ENCODE measurements at places on chromosomes 5 and 9.

DNA sequence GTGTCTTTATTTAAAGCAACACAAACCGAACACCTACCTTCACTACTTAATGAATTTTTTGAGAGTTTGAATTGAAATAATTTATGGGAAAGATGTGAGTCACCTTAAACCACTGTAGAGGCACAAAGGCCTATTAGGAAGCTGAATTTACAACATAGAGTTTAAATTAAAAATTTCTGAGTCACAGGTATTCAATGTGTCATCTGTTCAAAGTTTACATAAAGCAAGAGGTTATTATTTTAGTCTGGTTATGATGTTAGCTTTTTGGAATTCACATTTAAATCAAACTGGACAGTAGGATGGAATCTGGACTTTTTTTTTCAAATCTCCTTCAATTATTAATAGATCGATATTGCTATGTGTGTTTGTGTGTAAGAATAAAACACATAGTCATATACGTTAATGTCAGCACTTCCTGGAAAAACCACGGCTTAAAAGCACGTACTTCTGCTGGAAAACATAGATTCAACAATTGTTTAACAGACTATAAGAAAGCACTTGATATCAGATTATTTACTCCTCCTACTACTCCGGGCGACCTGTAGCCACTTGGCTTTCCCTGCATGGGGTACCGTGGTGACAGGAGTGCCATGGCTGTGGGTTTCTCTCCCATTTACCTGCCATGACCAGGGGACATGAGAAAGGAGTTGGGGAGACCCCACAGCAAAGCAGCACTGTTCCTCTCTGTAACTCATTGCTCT is 638.6 kb downstream of the SEMA5A start:
- no peak for DNase-seq

DNA sequence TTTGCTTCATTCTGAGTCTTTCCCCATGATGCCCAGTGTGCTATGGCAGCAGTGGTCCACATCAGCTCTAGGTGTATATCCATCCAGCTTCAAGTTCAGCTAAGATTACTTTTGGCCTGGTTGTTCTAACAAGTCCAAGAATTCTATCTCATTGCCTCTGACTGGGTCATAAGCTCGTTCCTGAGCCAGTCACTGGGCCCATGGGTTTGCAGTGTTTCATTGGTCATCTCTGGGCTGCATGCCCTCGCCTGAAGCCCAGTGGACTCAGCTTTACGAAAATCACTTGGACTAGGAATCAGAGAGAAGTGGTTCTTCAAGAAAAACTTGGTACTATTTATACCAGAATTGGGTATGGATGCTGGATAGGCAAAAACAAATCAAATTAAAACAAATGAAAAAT is 16.1 kb upstream of the ARHGAP26 start:
- DNase-seq: no peak

DNA sequence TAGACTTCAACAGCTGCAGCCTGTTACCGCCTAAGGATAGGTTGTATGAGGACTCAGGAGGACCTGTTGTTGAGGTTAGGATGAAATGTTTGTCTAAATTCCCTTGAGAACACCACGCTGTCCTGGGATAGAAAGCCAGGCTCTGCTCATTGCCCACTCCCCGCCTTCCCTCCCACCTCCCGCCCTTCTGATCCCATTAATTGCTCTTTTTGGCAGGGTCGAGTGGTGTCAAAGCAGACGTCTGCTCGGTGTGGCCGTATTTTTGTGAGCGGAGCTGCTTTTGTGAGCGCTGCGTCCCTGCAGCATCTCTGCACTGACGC is 62.3 kb downstream of the SPATA31C2 start:
- DNase-seq: no peak

DNA sequence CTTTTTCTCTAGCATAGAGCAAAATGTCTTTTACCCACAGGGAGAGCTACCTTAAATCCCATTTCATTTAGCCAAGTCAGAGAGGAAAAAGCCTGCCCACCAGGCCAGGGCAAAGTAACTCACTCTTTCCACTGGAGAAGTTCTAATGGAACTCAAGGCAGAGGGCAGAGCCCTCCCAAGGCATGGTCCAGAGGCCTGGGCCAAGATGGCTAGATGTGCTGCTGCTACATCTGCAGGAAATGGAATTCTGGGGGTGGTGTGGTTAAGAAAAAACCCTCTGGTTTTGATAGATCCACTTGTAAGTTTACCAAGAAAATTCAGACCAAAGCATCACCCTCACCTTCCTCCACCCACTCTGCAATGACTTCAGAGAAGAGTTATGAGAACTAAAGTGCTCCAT is 37.3 kb downstream of the CSF2 start:
- DNase-seq: no peak

DNA sequence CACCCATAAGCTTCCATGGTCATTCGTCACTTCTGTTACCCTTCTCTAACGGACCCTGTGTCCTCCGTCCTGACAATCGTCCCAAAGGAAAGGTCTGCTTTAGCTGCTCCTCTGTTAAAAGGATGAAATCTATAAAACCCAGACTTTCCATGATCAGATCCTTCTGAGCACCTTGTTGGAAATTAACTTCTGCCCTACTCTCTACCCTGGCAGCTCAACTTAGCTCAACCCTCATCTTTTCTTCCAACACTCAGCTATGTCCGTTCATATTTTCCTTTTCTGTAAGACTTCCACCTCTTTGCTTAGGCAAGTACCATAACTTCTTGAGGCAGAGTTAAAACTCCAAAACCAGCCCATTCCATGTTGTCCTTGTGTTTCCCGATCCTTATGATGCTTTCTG is 205.4 kb downstream of the SPATA31A6 start:
- DNase-seq: no peak

DNA sequence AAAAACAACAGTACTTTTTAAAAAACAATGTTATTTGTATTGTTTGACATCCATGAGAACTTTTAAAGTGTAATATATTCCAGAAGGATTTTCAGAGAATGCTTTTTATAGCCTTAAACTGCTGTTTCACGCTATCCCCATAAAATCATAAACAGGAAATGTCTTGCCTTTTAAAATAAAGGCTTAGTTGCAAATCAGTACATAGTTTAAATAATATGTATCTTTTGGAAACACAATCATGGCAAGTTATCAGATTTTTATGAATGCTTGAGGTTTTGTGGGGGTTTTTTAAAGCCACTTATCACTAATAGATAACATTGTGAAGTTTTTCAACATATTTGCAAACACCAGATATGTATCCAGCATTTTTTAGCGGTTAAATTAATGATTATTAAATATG is 37.2 kb upstream of the F2RL2 start:
- DNase-seq: no peak

- no peak for DNase-seq
Observed at GRCh38 chr5:7500256-7500655, 104.3 kb downstream of the ADCY2 start.

DNA sequence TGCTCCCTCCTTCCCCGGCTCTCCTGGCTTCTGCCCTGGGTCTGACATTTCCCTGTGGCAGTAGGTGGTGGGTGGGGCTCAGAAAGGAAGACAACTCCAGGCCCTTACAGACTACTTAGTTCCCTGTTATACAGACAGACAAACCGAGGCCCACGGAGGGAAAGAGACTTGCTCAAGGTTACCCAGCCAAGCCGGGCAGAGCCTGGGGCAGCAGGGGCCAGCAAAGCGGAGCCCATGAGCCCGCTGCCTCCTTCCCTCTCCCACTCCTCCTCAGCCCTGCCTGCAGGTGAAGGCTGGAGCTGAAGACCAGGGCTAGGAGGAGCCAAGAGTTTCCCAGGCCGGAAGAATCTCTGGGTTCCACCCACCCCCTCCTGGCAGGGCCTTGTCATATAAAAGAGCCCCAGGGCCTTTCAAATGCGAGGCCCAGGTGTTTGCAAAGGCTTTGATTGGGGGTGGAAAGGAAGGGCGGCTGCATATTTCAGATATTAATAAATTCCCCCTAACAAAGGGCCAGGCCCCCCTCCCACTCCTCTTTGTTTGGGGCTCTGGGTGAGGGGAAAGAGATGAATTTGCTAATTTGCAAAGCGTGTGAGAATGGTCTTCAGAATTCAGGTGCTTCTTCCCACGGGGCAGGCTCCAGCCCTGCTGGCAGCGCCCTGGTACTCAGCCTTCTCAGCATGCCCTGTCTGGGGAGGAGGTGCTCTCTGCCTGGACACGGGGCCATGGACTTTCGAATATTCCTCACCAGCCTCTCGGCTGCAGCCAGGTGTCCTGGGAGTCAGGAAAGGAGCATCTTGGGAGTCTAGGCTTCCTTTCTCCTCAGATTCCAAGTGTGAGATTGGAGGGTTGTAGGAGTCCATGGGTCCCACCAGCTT is 21.5 kb downstream of the SLC6A7 start:
- no peak for DNase-seq

DNA sequence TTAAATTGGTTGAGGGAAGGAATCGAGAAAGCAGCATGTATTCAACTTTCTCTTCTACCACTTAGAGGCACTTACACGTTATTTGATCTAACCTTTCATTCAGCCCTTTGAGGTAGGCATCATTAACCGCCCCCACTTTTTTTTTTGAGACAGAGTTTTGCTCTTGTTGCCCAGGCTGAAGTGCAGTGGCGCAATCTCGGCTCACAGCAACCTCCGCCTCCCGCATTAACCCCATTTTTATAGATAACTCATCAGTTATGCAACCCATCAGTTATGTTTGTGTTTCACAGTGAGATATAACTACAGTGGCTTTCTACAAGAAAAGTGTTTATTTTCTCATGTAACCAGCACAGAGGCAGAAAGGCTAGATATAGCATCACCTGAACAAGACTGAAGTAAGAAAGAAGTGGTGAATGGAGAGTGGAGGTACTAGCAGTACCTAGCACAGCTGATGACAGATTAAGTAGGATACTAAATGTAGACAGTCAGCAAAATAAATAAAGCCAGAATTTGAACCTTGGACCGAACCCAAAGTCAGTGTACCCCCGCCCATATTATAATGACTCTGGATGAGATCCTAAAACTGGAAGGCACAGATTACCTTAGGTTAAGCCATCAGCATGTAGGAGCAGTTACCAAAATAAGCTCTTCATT is 91.2 kb downstream of the PJA2 start:
- DNase-seq: no peak

DNA sequence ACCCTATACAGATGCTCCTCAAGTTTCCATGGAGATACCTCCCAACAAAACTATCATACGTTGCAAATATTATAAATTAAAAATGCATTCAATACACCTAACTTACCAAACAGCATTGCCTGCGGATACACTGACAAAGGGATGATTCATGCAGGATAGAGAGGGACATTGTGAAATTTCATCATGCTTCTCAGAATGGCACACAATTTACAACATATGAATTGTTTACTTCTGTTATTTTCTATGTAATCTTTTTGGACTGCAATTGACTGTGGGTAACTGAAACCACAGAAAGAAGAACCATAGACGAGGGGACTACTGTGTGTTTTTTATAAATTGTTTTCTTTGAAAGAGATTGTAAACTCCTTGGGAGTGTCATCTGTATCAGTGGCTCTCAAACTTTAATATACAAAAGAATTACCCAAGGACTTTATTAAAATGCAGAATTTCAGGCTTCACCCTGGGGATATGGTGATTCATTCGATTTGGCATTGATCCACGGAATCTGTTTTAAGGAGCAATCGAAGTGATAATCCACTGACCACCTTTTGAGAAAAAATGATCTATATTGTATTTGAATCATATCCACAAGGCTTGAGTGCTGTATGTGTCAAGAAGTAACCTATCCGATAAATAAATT is 146.4 kb downstream of the SGCD start:
- no peak for DNase-seq

Data from activated naive CD4-positive, alpha-beta T cell treated with Interleukin-2 at 50 U/mL for 16 hours (primary cell).